ENCODE measurements at places on chromosomes 6 and 20.
A peak's percentile ranks its signal among the peaks of the same experiment; 100 is the strongest.

DNA sequence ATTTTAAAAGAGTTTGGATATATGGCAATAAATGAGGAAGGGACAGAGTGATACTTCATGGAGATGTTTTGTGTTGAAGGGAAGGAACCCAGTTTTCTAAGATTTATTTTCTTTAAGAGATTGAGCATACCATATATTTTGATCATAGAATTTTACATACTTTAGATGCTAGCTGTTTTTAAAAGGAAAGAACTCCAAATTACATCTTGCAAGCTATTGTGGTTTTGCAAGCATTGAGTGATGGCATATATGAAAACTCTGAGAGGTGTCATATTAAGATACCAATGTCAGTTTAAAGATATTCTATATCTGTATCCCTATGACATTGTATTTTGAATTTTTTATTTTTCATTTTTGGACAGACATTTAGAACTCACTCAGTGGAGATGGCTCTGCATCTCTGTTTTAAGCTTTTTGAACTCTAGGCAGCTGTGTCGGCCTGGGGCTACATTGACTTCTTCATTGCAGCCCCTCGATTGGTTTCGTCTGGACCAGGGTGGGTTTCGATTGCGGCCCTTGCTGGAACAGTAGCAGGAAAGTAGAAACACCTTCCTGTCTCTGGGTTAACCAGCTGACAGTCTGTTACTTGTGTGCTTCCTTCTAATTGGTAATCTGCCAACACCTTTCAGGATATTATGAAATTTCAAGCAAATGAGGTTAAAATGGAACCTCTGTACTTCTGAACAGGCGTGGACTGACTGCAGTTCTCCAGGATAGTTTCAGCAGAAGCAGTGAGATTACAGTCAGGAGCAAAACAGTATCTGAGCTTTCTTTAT is 14.0 kb downstream of the IGF2R start:
- DNase-seq = no peak

DNA sequence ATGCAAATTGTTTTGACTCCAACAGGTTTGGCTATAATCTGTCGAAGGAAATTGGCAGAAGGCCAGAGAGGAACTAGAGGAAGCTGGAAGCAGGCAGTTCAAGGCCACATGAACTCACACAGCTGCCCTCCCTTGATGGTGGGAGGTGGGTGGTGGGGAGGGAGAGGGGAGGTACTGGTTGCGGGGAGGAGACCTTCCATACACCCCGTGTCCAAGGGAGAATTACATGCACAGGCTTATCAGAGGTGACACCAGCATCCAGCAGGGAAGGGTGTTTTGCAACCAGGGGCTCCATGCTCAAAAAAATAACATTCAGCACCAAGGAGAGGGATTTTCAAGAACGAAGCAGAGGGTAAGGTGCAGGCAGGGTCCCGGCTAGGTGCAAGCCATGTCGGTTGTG is 9.1 kb downstream of the PRND start:
- DNase-seq = no peak

- DNase-seq = no peak
These were observed 29.3 kb downstream of the CST8 start for GRCh38 chr20:23520185-23520584.

DNA sequence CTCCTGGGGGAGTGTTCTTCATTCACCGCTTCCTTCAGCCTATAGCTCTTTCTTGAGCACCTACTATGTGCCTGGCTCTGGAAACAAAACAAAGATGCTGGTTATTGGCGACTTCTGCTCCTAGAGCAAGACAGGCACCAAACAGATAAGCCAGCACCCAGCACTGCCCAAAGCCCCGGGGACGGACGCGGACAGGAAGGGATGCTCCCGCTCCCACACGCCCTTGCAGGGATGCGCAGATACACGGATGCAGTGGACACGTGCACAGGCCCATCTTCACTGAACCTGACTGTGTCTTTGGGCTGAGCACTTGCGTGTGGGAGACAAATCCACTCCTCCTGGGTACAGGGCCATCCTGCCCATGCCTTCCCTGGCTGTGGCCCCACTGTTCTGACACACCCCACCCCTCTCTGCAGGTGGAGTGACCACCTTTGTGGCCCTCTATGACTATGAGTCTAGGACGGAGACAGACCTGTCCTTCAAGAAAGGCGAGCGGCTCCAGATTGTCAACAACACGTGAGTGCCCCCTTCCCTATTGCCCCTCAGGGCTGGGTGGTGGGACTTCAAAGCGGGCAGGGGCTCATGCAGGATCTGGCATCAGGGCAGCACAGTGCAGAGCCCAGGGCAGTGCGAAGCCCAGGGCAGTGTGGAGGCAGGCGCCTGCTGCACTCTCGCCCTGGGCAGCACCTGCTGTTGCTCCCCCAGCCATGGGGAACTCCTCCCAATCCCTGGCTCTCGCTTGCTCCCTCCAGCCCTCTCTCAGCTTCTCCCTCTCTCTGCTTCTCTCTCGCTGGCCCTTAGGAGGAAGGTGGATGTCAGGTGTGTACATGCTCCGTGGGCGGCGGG is 39.9 kb downstream of the SRC start:
- DNase-seq = no peak

- DNase-seq = no peak
These were observed 6.1 kb downstream of the EDN1 start for GRCh38 chr6:12296255-12296573.

- DNase-seq = no peak
These were observed 208.6 kb downstream of the UST start for GRCh38 chr6:148955441-148955840.

DNA sequence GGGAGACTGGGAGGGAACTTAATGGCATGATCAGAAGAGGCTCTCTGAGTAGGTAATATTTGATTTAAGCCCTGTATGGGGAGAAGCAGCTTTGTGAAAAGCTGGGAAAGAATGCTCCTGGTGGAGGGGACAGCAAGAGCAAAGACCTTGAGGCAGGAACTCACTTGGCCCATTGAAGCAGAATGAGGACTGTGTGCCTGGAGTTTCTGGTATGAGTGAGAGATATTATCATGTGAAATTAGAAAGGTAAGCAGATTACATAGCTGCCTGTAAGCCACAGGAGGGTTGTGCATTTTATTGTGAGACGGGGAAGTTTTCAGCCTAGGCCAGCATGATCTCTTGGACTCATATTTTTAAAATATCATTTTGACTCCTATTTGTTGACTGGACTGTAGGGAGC is 502.1 kb downstream of the DHX35 start:
- no peak for DNase-seq

DNA sequence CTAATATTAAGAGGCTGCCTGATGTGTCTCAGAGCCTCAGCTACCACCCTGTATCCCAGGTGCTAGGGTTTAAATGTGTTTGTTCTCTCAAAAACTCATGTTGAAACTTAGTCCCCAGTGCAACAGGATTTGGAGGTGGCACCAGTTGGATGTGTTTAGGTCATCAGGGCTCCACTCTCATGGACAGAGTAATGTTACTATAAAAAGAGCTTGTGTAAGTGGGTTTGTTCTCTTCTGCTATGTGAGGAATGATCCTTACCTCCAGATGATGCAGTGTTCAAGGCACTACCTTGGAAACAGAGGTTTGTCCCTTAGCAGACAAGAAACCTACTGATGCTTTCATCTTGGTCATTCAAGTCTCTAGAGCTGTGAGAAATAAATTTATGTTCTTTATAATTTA is 164.9 kb upstream of the EPHA7 start:
- DNase-seq = no peak

DNA sequence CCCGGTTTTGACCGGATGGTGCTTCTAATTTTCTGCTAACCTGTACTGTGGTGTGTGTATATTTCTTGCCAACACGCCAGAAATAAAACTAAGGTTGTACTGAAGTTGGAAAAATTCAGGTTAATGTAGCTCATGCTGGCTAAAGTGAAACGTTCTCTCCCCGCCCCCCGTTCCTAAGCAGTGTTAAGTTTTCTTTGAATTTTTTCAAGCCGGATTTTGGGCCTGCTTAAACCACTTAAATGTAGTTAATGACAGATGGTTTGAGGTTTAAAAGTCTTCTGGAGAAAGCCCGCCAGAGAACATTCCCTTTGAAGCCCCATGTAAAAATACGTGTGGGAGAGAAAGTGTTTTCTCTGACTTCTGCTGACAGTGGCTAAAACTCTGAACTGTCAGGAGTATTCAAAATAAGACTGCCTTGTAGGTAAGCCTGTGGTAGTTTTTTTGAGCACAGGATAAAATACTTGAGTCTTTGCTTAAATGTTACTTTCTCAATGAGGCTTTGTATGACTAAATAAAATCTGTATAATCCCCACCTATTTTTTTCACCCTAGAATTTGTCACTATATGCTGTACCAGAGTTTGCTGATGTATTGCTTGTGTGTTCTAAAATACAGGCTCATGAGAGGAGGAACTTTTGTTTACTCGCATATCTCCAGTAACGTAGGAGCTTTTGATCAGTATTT is 101.3 kb downstream of the OR2B2 start:
- no peak for DNase-seq

GRCh38 chr6:52741872-52742271 is 21.4 kb downstream of the GSTA2 start:
- DNase-seq = no peak

DNA sequence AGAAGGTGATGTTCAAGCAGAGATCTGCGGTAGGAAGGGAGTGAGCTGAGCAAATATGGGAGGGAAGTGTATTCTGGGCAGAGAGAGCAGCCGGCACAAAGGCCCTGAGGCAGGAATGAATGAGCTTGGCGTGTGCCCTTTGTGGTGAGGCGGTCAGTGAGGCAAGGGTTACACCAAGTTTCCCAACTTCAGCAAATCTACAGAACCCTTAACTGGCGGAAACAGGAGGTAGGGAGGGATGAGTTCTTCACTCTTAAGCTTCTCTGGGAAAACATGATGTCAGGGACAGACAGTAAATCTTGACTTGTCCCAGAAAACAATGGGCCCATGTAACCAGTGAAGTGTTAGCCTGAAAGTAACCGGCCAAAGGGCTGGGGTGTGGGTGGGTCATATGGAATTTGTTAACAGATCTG is 97.1 kb upstream of the PTPN1 start:
- DNase-seq = no peak

GRCh38 chr20:25364879-25365699 is 25.5 kb downstream of the ABHD12 start:
- no peak for DNase-seq

DNA sequence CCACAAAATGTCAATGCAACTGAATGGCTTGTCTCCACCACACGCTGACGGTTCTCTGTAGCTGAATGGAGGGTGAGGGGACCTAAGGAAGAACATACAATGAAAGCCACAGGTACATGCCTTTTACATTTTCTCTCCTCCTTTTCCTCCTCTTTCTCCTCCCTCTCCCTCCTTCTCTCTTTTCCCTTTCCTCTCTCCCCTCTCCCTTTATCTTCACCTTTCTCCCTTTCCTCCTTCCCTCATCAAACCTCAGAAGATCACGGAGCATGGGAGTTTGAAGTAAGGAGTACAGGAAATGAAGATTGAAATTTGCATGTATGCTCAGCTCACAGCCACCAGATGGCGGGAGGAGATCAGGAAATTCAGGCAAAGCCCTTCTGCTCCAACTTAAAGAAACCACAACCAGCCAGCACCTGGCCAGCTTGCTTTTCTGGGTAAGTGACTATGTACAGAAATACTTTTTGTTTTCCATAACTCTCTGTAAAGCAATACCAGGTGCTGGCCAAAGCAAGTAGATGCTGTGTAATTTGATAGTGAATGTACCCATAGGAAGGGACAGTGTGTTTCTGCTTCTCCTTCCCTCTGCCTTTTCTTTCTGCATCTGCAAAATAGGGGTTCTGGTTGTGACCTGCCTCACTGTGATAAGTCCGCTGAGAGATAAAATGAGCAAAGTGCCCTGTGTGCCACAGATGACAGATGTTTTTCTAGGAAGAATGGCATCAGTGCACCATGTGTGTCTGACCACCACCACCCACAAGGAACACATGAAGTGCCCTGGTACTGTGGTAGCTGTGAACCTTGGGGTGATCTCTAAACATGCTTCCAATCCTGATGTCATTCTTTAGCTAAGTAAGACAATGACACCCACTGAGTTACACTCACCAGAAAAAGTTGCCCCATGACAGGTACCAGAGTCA is 18.6 kb upstream of the FOXO3 start:
- peak; percentile 67 for DNase-seq

GRCh38 chr6:69881322-69882151 is 15.2 kb downstream of the COL19A1 start:
- DNase-seq = peak; percentile 33

GRCh38 chr20:57252559-57253162 is 13.8 kb downstream of the BMP7 start:
- DNase-seq = no peak

GRCh38 chr6:66184091-66184490 is 477.1 kb upstream of the EYS start:
- no peak for DNase-seq

- DNase-seq = no peak
These were observed 223.9 kb downstream of the TSHZ2 start for GRCh38 chr20:53195876-53196610.

- DNase-seq = no peak
These were observed 931.1 kb downstream of the KIF16B start for GRCh38 chr20:15642109-15642508.

- no peak for DNase-seq
These were observed 413.4 kb upstream of the SOX4 start for GRCh38 chr6:21180155-21180554.

DNA sequence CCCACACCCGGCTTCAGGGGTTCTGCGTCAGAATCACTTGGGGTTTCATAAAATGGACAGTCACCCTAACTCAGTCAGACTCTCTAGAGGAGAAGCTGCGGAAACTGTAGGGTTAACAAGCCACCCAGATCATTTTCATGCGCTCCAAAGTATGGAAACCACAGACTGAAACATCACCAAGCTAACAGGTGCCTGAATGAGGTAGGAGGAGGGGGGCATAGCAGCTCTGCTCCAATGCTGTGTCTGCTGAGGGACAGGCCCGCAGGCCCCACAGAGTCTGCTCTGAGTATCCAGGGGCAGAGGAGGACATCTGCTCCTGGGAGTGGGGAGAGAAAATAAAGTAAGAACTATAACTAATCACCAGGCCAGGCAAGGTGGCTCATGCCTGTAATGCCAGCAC is 97.1 kb upstream of the AKAP12 start:
- no peak for DNase-seq

DNA sequence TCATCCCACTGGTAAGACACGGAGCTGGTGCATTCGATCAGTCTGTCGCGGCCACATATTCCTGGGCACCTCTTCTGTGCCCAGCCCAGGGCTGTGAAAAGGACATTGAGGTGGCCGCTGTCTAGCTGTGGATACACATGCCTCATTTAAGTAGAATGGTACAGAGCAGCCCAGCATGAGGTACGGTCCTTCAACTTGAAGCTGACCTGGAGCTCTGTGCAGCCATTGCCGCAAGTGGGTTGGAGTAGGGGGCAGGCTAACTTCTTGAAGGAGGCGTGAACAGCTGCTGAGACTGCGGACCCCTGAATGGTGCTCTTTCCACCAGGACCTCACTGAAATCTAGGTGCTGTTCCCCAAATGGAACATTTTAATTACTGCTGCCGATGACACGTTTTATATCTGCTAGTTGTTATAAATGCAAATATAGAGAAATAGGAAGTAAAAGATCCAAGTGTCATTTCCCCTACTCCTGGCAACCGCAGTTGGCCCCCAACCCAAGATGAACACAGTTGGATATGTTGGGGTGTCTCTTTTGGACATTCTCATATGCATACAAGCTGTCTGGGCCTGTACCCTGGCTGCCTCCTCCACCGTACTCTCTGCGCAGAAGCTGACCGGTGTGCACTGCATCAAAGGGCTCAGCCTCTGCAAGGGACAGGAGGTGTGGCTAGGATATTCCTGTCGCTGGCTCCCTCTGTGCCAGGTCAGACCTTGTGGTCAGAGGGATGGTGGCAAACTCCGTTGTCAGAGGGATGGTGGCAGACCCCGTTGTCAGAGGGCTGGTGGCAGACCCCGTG is 86.1 kb downstream of the CDC5L start:
- DNase-seq = no peak

- DNase-seq = no peak
These were observed 236.5 kb upstream of the FOXQ1 start for GRCh38 chr6:1075444-1075843.

- DNase-seq = no peak
These were observed 249.5 kb upstream of the KCNG1 start for GRCh38 chr20:51272401-51272800.

All from GM20000 (cell line).